ENCODE measurements at places on chromosomes 13 and 19.

DNA sequence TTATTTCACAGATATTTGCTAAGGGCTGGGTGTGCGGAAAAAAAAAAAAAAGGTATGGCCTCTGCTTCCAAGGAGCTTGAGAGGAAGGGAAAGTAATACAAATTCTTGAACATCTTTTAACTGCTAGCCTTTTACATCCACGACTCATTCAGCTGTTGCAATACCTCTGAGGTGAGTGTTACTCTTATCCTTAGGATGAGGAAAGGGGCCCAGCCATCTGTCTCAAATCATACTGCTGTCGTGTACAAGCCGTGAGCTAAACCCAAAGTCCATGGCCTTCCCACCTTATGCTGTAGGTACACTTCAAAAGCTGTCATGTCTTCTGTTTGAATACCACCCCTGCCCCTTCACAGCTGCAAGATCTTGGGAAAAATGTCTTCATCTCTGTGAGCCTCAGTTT is 146.8 kb downstream of the KCNRG start:
- DNase-seq: no peak

DNA sequence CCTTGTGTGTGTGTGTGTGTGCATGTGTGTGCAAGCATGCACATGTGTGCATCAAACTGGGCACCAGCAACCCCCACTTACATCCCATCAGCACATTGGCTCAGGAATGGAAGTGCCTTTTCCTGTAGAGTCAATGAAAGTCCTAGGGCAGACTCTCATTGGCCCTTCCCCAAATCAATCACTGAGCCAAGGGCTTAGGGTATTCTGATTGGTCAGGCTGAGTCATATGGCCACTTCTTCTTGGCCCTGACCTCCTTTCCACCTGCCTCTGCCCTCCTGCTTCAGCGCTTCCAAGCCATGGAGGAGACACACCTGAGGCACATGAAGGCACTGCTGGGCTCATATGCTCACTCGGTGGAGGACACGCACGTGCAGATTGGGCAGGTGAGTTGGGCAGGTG is 20.9 kb downstream of the FCHO1 start:
- no peak for DNase-seq

DNA sequence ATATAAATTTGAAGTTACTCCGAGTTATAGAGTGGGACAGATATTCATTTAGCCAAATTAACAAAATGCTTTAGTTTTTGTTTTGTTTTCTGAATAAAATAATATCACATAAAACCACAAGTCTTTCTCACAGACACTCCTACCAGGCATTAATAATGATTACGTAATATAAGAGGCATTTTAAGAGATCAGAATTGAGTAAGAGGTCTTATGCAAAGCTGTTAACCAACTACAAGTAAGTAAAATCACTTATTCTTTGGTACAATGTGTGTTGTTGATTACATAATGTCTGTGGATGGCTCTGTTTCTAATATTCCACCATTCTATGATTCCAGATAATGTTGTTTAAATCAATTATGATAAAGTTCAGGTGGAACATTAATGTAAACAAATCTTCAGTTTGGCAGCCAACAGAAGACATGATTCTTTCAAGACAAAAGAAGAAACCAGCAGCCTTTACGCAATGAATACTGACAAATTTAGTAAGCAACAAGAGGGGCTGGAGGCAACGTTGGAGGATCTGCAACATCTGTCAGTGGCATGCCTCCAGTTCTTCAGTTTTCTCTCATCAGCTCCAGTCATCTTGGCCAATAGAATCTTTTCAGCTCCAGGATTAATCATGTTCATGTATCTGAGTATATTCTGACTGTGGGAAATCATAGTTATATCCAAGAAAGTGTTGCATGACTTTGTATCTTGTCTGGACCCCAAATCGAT is 403.8 kb downstream of the SLITRK5 start:
- no peak for DNase-seq

DNA sequence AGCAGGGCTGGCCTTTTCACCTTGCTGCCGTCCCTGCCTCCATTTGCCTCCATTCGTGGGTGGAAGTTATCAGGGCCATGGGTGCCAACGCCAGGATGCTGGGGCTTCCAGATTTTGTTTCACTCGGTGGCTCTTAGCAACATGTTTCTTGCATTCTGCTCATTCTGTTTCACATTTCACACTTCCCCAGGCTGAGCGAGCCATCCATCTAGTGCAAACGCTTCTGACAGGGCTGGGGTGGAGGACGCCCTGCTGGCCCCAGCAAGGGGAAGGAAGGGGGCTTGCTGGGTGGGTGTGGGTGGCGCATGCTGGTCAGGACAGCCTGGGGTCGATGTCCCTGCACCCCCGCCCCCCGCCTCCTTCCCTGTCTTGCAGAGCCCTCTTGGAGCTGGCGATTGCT is 165.2 kb downstream of the URI1 start:
- DNase-seq: no peak

- DNase-seq: peak; percentile 16
Measured at GRCh38 chr19:55418185-55418584, 10.6 kb upstream of the UBE2S start.

DNA sequence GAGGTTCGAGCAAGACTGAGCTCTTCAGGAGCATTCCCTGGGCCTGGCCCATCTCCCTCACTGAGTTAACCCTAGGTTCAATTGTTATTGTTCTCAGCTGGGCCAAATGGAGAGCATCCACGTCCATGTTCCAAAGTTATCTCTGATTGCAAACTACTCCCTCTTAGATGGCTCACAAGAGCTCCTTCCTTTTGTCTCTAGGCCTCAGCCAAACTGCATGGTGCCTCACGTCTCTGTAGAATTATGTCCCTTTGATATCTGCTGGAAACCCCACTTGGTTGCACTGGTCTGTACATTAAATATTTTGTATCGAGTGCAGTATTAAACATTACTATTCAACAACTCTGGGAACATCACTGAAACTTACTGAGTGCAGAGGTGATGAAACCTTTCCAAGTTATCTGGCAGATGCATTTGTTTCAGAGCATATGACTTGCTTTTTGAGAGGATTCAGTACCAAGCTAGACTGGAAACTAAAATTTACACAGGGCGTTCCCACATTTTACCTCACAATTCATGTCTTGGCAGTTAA is 38.1 kb downstream of the DOCK9 start:
- DNase-seq: no peak

DNA sequence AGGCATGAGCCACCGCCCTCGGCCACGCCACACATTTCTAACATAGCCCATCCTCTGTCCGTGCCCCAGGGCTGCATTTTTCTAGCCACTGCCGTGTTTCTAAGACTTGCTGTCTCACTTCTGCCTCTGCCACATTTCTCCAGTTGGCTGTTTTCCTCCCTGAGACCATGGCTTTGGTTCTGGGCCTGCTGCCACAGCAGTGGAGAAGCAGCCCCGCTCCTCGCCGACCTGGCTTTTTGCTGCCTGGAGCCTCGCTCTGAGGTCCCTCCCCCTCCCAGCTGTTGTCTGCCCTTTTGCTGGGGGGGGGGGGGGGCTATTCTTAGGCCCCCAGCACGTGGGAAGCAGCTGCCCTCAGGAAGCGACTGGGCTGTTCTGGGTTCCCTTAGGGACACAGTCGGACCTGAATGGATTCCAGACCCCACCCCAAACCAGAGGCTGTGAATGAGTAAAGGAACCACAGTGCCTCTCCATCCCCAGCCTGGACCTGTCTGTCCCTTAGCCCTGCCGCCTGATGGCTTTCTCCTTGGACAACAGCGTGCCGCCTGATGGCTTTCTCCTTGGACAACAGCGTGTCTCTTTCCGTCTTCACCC is 3.3 kb downstream of the GYS1 start:
- no peak for DNase-seq

DNA sequence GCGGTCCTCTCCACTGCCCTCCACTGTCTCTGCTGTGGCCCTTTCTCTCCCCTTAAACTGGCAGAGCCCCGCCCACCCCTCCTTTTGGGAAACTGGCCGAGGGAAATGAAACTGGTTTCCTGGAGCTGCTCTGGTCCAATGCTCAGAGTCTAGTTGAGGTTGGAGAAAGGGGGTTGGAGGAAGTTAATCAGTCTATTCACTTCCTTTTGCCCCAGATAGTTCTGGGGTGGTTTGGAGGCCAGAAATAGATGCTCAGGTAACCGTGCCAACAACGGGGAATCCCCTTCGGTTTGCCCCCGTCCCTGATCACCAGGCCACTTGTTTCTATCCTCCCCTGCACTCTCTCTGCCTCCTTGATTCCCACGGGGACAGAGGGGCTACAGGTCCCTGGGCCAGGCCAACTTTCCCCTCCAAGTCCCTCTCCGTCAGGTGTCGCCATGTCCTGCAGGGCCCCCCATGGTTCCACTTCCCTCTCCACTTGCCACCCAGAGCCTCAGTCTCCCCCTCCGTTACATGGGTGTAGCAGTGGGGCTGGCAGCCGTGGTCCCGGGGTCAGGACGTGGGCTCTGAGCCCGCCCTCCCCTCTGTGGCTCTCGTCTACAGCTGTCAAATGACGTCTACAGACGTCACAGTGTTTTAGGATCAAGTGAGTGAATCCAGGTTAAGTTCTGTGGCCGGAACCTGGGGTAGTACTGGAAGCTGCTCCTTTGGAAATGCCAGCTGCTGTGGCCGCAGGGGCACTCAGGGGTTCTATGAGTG is at the start of gene IL4I1:
TSS of gene IL4I1 (minus strand) at position 25 of the 759 bp plus-strand sequence. CDS start 727 bp downstream, outside the sequence.
- DNase-seq: peak; percentile 40

- no peak for DNase-seq
Measured at GRCh38 chr13:51613535-51613934, 29.3 kb downstream of the WDFY2 start.

GRCh38 chr19:16394681-16395375 is 70.2 kb downstream of the KLF2 start:
- DNase-seq: no peak

DNA sequence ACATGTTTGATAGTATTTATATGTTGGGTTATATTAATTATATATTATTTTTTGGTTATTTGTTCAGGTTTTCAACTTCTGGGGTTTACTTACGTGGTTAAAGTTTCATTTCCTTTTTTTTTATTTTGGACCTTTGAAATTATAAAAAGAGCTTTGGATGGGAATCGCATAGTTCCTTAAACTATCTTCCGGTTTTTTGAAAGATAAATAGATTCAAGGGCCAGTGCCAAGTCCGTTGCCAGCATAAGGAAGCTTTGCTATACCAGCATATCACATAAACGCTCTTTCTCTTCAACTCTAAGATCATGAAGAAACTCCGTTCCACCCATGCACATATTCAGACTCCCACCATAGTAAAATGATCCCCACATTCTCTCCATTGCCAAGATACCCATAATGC is 7.4 kb upstream of the OXGR1 start:
- no peak for DNase-seq

- DNase-seq: no peak
Measured at GRCh38 chr19:17881701-17882100, 10.0 kb downstream of the SLC5A5 start.

DNA sequence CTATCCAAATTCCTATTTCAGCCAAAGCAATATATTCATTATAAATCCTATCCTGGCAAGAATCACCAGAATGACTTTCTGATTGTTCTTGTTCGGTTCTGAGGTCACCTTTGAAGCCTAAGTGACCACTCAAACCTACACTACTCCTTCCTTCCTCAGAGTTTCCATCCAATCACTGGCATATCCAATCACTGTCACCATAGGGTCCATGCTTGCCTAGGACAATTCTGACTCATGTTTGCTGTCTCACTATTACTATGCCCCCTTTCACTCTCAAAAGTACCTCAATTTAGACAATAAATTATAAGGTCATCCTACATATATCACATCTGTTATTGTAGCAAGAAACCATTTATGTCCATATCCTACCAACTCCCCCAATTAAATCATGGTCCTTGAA is 58.9 kb downstream of the UBL3 start:
- DNase-seq: no peak

DNA sequence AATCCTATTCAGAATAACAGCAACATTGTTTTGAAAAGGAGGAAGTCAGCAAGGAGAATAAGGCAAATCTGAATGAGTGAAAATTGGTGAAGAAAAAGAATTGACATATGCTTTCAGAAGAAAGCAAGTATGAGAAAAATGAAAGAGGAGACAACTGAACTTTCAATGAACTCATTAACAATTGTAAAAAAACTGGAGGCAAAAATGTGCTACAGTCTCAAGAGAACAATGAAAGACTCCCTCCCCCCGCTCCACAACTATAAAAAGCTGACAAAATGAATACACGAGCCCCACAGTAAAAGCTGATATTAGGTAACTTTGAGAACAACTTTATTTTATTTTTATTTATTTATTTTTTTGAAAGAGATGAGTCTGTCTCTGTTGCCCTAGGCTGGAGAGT is 373.1 kb downstream of the DIAPH3 start:
- DNase-seq: no peak

GRCh38 chr19:16542910-16543472 is 754 bp upstream of the CHERP start:
- DNase-seq: no peak

- DNase-seq: no peak
Measured at GRCh38 chr19:18068395-18068794, 18.3 kb downstream of the IL12RB1 start.

GRCh38 chr19:38425810-38426466 is at the start of gene RASGRP4:
TSS of gene RASGRP4 (minus strand) at chr19:38426219. CDS start at chr19:38426091, 128 bp downstream.
- DNase-seq: peak; percentile 26

GRCh38 chr13:95447814-95448213 is 104.7 kb upstream of the CLDN10 start:
- DNase-seq: no peak

- DNase-seq: no peak
Measured at GRCh38 chr19:11506101-11506555, 489 bp upstream of the ZNF653 start.

DNA sequence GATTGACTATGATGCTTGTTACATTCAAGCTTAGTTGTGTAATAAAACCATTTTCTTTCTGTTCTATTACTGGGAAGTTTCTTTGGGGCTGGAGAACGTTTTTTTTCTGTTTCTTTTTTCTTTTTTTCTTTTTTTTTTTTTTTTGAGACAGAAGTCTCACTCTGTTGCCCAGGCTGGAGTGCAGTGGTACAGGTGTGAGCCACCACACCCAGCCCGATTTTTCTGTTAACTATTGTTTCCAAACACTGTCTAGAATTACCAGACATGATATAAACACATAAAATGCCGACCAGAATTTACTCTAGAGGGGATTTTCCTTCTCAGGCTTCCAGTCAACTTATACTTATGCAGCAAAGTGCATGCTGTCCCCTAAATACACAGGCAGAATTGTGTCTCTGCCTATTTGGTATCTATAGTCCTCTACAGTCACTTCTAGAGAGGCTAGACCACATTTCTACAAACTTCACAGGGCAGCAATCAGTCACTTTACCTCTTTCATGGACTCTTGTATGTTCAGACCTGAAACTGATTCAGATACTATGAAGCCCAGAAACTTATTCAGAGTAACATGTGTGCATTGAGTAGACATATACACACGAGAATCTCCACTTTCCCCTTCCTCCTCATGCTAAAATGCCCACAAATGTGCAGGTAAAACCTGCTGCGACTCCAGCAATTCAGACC is 121.2 kb downstream of the ZNF737 start:
- no peak for DNase-seq

DNA sequence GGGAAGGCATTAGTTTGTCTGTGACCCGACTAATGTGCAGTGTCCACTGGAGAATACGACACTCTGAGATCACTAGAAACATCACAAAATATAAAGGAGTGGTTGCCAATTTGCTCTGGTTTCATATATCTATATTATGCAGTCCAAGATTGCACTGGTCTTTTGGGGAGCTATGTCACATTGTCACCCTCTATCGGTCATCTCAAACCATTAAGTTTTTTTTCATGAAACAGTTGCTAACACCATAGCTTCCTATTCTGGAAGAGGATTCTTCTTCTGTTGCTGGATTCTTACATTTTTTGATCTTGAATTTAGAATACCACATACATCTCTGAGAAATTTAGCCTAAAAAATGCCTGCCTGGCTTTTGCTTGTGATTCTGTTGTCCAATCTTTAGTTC is 168.6 kb downstream of the LACC1 start:
- DNase-seq: no peak
